Esophagus squamous epithelium (tissue), 5 donors: ENCODE measurements at places on chromosomes 7 and 10.

DNA sequence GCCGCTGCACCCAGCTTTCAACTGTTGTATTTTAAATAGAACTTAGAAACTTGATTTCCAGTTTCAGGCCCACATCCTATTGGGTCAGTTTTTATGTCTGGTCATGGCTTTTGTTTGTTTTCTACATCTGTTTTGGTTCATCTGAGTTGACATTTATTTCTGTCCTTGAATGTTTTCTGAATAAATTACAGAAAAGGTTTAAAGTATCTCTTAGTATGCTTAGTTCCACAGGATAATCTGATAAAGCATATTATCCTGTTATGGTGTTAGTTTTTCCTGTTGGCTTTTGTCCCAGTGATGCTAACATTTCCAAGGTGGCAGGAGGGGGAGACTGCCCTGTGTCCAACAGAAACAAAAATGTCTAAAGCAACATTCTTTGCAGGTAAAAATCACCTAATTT, 733.2 kb downstream of the INHBA start:
- no peak for DNase-seq

- DNase-seq, result no peak
Measured at GRCh38 chr7:112798274-112799159, 8.3 kb upstream of the TMEM168 start.

GRCh38 chr7:103573479-103574058, 127.6 kb upstream of the SLC26A5 start:
- no peak for DNase-seq

GRCh38 chr7:46649876-46650275, 728.8 kb upstream of the IGFBP3 start:
- no peak for DNase-seq

DNA sequence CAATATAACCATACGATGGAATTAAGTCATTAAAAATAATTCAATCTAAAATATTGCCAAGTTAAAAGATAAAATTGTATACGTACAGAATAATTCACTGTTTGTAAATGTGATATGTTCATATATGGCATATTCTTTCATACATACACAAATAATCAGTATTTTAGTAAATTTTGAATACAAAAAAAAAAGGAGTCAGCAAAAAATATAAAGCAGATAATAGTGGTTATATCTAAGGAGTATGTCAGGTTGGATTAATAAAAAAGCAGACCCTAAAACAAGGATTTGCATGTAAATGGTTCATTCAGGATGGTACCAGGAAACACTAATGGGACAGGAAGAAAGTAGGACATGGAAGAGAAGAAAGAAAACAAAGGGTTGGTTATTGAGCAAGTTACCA, 59.5 kb downstream of the XPNPEP1 start:
- DNase-seq, result no peak

DNA sequence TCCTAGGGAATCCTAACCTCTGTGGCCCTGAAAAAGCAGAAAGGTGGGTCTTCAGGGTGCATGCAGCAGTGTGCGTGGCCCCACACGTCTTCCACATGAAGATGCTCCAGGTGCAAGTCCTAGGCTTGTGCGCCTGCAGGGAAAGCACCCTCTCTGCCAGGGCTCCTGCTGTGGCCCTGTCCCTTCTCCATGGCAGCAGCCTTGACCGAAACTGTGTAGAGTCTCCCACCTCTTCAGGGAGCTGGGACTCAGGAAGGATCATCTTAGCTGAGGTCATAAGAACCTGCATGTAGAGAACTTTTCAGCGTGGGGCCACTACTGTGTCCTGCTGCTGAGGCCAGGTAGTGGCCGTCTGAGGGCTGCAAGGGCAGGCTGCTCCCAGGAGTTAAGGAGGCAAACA, 6.3 kb upstream of the CSGALNACT2 start:
- DNase-seq, result no peak

GRCh38 chr7:108525327-108525984, 479 bp downstream of the PNPLA8 start:
- no peak for DNase-seq

DNA sequence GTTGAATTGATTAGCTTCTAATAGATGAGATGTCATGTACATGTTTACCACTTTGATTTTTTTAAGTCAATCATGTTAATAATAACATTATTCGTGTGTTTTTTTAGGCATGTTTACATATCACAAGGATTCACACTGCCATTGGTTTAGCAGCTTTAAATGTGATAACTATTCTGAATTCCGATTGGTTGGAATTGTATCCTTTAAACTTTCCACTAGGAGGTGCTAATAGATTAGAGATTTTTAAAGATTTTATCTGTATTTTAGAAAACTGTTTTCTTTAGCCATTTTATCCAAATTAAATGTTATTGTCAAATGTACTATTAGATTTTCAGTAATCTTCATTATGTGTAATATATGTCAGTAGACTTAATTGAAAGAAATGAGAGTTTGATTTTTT, 83.2 kb downstream of the HECTD2 start:
- DNase-seq, result no peak

DNA sequence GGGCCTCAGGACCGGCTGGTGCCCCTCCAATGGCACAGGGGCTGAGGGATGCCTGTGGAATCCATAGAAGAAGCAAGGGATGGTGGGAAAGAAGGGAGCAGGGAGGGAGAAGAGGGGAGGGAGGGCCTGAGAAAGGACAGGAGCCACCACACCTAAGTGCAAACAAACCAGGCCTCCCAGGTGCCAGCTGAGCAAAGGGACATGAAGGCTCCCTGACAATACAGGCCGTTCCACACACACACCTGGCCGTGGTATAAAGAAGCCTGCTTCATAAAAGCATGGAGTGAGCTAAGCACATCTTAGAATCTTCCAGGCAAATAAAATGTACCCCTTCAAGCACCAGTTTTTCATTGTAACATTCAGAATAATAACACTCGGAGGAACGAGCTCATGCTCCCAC, 54.0 kb downstream of the OAT start:
- no peak for DNase-seq

DNA sequence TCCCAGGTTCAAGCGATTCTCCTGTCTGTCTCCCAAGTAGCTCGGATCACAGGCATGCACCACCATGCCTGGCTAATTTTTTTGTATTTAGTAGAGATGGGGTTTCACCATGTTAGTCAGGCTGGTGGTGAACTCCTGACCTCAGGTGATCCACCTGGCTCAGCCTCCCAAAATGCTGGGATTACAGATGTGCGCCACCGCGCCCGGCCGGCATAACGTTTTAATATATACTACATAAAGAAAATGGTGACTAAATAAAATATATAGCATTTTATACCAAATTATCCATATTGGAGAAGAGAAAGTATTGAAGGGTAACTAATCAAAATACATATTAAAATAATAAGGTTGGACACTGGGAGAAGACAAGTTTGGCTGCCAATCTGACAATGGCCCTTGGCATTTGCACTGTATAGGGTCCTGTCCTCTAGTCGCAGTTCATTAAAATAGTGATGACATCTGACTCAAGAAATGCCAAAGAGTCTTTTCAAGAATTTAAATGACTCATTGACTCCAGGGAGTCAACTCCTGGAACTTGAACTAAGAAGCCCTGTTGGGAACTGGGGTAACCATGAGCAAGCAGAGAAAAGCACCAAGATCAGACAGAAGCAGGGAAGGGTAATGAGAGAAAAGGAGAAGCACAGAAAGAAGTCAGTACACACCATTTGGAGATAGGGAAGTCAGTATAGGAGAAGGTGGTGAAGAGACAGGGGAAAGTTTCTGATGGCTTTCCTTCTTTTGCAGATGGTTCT, 91.1 kb downstream of the CH25H start:
- no peak for DNase-seq

DNA sequence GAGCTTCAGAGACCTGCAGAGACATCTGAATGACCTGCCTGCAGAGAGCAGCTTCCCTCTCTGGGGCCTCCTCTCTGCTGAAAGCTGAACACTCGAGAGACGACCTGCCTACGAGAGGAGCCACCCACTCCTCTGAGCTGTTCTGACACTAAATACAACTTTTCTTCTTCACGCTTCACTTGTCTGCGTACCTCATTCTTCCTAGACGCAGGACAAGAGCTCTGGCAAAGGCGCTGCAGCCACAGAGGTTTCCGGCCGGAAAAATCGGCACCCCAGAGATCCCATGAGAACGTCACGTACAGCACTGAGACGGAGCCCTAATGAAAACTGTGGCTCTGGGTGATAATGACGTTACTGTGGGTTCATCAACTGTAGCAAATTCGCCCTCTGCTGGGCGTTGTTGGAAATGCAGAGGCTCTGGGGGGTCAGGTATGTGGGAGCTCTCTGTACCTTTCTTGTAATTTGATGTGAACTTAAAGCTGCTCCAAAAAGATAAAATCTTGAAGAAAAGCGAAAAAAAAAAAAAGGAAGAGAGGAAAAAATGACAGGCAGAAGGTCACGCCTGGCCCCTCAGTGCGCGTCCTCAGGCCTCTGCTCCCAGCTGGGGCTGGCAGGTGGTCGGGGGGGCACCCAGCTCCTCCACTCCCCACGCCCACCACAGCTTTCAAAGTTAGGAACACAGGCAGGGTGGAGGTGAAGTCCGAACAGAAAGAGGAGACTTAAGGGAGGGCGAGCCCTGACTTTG, 120.7 kb downstream of the DYNC2I1 start:
- peak; percentile 9 for DNase-seq

DNA sequence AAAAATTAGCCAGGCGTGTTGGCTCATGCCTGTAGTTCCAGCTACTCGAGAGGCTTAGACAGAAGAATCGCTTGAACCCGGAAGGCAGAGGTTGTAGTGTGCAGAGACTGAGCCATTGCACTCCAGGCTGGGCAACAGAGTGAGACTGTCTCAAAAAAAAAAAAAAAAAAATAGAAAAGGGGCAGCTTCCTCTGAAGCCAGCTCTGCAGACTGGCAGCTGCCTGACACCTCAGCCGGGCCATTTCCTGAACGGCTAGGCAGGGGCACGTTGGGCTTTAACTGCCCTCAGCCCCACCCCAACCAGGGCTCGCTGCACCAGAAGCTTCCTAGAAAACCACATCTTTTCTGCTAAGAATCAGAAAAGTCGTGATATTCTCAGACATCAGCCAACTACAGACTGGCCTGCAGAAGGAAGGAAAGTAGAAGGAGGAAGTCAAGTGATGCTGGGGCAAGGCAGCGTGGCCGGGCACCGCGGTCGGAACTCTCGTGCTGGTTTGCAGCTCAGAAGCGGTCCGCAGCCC, 38.0 kb downstream of the PRKAG2 start:
- no peak for DNase-seq

DNA sequence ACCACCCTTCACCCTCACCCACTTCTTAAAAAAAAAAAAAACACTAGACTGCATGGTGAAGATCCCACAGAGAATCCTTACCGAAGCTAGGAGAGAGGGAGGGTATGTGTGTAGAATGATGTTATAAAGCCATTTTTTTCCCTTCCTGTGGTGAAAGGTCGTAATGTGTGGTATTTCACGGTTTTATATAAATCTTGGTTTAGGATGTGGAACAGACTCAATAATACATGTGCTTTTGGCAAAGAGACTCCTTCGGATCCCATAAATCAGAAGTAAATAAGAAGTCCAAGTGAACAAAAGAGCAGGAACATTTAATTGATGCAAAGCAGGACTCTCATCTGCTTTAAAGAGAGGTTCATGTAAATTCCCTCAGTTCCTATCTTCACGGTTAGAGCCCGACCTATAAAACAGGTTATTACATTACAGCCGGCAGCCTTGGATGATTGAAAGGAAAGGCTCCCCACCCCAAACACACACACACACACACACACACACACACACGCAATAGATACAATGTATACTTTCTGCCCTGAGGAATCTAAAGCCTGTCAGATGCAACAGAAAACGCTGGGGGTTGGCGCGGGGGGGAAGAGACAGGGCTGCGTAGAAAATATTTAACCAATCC, 8.8 kb downstream of the DLX5 start:
- DNase-seq, result no peak

GRCh38 chr7:146255609-146256008, 139.0 kb downstream of the CNTNAP2 start:
- no peak for DNase-seq

- DNase-seq, result no peak
Measured at GRCh38 chr7:1567896-1568510, 1.8 kb downstream of the PSMG3 start.

DNA sequence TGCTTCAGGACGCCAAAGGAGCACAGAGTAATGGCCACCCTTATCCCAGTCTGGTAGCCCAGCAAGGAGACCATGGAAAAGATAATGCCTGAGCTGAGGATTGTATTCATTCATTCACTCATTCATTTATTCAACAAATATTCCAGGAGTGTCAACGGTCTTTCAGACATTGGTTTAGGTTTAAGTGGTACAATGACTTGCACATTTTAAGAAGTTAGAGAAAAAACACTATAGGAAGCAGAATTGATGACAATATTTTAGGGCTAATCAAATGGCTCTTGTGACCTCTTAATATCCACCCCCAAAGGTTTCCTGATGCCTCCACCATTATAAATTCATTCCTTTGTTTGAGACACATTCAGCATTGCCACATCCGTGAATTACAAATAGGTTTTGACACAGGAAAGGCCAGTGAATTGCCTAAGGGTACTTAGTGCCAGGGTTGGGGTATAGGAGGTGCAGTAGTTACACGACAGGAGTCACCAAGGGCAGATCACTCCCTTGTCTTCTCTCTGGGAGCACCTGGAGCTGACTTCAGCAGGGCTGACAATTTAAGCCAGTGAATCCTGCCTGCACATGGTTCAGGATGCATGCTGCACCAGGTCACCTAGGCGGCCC, 269.5 kb downstream of the CREB5 start:
- no peak for DNase-seq

- no peak for DNase-seq
Measured at GRCh38 chr10:16986406-16987205, 143.0 kb downstream of the CUBN start.

DNA sequence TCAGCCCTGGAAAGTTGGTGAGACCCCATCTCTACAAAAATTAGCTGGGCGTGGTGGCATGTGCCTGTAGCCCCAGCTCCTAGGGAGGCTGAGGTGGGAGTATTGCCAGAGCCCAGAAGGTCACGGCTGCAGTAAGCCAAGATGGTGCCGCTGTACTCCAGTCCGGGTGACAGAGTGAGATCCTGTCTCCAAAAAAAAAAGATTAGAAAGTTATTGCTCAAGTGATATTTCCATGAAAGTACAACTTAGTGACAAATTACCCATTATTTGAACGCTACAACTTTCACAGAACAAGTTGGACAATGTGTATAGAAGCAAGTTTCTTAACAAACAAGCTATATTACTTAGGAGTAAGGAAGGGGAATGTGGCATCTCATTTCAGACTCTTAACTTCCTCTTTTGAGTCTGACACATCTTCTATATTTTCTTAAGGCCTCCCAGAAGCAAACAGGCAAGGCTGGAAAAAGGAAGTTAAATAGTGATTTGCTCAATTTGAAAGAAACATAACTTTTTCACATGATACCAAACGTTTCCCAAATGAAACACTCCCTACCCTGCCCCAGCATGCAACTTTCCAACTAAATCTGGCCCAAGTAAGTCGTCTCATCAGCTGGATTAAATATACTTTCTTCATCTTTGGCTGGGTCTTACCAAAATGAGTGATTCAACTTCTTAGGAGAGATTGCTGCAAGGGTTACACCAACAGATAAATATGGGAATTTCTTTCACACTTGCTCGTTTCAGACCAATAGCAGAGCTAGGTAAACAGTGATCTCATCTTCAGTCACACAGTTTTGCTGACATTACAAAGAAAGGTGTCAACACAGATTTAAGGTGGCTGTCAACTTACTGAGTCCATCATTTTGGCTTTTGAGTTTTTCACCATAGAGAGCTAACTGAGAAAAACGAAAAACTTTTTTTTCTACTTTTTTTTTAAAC, 66.3 kb upstream of the KLF6 start:
- no peak for DNase-seq
